ENCODE measurements at places on chromosomes 3 and 15.
A peak's percentile ranks its signal among the peaks of the same experiment; 100 is the strongest.

DNA sequence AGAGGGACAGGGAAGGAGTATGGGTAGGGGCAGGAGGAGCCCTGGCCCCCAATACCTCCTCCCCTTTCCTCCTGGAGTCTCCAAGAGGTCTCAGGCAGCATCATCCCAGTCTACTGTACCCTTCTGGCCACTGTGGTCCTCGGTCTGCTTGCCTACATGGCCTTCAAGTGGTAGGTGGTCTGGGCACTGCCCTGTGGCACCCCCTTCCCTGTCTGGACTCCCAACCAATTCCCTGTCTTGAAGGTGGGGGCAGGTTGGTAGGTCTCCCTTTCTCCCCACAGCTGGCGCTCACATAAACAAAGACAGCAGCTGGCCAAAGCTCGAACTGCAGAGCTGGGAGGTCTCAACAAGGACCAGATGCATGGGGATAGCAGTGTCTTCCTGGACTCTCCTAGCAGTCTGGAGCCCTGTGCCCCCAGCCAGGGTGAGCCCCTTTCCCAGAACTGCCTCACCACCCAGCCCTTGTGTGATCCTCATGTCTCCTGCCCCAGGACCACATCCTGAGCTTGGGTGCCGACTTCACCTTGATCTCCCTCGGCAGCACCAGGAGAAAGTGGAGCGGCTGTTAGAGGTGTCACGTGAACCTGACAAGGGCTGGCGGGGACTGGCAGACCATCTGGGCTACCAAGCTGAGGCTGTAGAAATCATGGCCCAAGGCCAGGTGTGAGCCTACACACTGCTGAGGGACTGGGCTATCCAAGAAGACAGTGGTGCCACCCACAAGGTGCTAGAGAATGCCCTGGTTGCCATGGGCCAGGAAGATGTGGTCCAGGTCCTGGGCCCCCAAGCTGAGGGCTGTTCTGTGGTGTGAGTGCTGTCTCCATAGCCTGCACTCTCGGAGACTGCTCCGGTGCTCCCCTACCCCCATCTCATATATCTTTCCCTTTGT lies 33.1 kb downstream of the NBEAL2 start:
- DNase-seq, result no peak

GRCh38 chr3:184228376-184229137 lies 828 bp upstream of the VWA5B2 start:
- no peak for DNase-seq

DNA sequence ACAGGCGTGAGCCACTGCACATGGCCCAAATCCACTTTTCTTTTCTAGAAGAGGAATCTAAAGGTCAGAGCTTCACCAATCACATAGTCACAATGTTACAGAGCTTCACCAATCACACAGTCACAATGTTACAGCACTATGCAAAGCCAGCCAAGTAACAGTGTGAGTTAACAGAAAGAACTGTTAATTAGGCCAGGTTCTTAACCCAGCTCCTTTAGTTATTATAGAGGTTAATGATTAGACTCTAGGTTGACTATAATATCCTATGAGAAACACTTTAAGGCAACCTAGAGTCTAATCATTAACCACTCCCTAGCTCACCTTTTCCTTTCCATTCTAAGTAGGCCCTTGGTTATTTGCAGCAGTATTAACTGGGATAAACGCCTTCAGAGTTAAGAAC lies 54.0 kb downstream of the TASOR start:
- no peak for DNase-seq

GRCh38 chr15:33500432-33501195 lies 189.8 kb downstream of the RYR3 start:
- no peak for DNase-seq

- DNase-seq, result no peak
These were observed 83.5 kb upstream of the VGLL4 start for GRCh38 chr3:11727207-11727606.

DNA sequence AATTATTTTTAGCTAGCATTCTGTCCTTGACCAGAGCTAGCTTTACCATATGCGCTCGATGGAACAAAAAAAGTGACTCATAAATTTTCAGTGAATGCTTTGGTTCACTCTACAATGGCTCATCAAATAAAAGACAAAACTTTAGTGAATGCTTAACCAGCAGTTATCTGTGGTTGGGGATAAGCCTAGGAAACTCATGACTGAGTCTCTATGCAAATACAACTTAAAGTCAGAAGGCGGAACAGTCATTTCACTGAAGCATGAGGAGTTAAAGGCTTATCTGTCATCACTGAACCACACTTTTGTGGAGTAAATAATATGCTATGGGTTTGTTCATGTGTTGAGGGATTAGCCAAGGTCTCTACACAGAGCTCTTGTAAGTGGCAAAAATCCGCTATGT lies 308.4 kb downstream of the SQOR start:
- no peak for DNase-seq

GRCh38 chr15:45468294-45468693 lies 54.3 kb downstream of the SLC30A4 start:
- no peak for DNase-seq

GRCh38 chr15:99720533-99720932 lies 12.7 kb downstream of the LYSMD4 start:
- DNase-seq, result no peak

- peak; percentile 42 for DNase-seq
These were observed 22.6 kb downstream of the CRTC3 start for GRCh38 chr15:90552162-90552928.

DNA sequence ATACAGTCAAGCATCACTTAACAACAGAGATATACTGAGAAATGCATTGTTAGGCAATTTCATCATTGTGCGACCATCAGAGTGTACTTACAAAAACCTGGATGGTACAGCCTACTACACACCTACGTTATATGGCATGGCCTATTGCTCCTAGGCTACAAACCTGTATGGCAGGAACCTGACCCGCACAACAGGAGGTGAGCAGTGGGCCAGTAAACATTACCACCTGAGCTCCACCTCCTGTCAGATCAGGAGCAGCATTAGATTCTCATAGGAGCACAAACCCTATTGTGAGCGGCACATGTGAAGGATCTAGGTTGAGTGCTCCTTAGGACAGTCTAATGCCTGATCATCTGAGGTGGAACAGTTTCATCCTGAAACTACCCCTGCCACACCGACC lies 89.7 kb downstream of the SCAPER start:
- no peak for DNase-seq

DNA sequence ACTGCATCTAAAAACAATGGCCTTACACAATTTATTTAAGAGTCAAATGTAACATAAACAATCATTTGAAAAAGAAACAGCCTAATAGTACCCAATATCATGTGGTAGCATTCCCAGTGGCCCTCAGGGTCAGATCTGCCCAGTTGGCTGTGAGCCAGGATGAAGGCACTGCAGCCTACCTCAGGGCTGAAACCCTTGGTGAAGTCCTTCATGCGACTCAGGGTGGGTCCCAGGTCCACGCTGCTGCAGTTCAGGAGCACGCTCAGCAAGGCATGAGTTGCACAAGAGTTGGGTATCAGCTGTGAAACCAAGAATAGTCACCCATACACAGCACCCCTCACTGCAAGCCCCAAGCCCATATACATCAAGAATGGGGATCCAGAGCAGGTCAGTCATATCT lies 37.1 kb downstream of the SEMA3G start:
- no peak for DNase-seq

DNA sequence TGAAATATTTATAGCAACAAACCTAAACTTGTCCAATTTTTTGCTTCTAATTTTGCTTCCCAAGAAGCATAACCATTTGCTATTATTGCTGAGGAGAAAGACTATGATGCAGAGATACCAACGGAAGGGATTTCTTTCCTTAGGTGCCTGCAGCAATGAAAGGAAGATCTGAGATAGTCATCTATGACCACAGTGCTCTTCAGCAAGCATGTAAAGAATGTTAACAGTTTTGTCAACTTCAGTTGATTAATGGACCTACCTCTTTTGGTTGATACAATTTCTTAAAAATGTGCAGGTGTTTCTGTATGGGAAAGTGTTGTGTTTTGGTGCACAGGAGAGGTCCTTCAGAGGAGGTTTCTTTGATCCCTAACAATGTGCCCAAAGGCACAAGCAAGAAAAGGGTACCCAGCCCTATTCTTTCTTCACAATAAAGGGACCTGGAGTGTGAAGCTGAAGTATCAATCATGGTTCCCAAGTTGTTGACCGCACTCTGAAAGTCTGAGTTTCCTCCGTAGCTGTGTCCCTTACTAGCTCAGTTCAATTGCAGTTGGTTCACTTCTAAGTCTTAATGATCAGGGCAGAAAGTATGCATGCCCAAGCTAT lies 307.7 kb upstream of the KCNH8 start:
- DNase-seq, result no peak

- DNase-seq, result no peak
These were observed 7.7 kb downstream of the IGDCC4 start for GRCh38 chr15:65414841-65415621.

DNA sequence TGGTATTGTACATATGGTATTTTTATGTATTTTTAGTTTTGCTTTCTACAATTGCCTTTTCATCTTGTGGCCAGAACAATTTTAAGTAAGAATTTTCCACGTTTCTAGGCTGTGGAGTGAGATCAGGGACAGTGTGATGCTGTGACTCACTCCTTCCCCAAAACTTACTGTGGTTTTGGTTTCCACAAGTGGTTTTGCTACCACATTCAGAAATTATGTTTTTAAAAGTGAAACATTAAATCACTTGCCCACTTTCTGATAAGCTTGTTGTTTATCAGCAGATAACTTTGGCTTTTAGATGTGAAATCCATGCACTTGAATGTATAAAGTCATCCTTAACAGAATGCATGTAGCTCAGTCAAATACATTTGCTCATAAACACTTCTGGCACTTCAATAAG lies 192.2 kb upstream of the THRB start:
- no peak for DNase-seq

- DNase-seq, result no peak
These were observed 50.2 kb upstream of the MTMR10 start for GRCh38 chr15:31041610-31042009.

DNA sequence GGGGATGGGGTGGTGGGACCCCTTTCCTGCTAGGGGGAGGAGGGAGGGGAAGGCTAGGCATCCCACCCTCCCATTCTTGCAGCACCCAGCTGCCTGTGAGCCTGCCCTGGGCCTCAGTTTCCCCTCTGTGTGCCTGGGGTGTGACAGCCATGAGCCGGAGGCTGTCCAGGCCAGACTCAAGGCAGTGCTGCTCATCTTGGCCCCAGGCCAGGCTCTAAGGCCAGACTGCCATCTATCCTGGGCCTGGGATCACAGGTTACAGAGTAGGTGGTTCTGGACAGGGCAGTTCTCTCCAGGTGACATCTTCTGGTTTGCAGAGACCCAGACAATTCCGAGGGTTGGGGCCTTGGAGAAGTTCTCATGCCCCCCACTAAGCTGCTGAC lies 3.3 kb upstream of the VILL start:
- DNase-seq, result no peak

GRCh38 chr3:15199493-15200105 lies 6.4 kb upstream of the CAPN7 start:
- DNase-seq, result no peak

DNA sequence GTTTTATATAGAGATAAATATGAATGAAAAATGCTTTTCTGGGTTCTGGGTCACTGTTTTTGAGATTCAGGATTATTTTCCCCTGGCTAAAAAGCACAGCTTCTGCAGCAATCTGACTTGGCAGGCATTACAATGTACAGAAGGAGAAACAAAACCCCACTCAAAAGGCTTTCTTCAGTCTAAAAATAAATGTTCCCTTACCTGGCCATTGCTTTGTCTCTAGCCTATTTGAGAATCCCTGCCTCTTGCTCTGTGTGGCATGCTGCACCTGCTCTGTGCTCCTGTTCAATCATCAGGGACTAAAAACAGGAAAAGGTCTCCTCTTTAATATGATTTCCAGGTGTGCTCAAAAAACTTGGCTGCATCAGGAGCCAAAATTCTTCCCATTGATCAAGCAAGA lies 187.4 kb upstream of the STAC start:
- DNase-seq, result no peak

GRCh38 chr15:27398631-27399161 lies 427.7 kb downstream of the GABRG3 start:
- DNase-seq, result no peak

DNA sequence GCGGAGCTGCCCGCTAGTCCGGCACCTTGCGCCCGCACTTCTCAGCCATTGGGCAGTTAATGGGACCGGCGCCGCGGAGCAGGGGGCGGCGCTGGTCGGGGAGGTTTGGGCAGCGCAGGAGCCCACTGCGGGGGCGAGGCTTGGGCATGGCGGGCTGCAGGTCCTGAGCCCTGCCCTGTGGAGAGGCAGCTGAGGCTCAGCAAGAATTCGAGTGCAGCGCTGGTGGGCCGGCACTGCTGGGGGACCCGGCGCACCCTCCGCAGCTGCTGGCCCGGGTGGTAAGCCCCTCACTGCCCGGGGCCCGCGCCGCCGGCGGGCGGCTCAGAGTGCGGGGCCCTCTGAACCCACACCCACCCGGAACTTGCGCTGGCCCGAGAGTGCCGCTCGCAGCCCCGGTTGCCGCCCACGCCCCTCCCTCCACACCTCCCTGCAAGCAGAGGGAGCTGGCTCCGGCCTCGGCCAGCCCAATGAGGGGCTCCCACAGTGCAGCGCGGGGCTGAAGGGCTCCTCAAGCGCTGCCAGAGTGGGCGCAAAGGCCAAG lies 835.0 kb downstream of the TBL1XR1 start:
- no peak for DNase-seq

- DNase-seq, result no peak
These were observed 190.0 kb downstream of the PLCH1 start for GRCh38 chr3:155554777-155555451.

DNA sequence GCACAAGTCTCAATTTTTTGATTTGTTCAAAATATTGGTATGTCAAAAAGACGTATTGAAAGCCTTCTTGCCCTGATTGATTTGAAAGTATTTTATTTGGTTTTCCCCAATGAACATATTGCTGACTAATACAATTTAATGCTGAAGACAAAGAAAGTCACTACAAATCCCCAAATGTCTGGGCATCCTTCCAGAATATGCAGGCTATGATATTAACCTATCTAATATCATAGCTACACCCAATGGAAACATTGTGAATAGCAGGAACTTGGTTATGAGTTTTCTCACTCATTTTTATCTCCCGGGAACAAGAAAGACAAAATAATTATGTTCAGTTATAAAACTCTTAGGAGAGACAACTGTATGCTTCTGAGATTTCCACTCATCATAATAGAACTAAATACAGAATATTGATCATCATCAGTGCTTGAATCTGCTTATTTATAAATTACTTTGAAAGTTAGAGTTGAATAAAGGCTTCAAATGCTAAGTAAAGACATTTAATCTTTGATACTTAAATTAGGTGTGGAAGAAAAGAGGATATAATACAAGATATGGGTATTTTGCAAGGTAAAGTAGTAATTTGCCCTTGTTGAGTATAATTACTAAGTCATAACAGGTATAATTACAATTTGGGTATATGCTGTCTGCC lies 483.9 kb downstream of the RBMS3 start:
- peak; percentile 79 for DNase-seq
